ENCODE measurements at places on chromosomes 2 and 18.

DNA sequence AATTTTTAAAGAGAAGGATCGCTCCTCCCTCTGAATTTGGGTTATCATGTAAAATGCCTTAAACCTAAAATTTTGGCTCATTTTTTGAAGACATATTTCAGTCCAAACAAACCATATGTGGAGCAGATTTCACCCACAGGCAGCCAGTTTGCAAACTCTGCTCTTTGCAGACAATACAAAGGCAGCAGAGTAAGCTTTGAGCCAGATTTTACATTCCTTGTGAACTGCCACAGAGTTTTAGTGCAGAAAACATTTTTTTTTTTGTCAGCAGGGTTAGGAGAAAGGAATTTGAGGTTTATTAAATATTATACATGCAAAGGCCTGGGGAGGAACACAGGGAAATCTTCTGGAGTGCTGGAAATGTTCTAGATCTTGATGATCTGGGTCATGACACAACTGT lies 171.9 kb upstream of the FN1 start:
- H3K4me3 ChIP-seq = no peak overlapping the region
- H3K27me3 ChIP-seq = peaks cover 6% of the 10 kb centered on the region
- no peak overlapping the region for H3K27ac ChIP-seq
- peaks cover 2% of the 10 kb centered on the region for H3K36me3 ChIP-seq

GRCh38 chr2:71457923-71458322 lies 4.6 kb downstream of the DYSF start:
- no peak for DNase-seq
- no peaks in the 10 kb centered on the region for H3K36me3 ChIP-seq
- H3K27me3 ChIP-seq = peaks cover 59% of the 10 kb centered on the region
- no peak overlapping the region for H3K4me3 ChIP-seq
- H3K4me1 ChIP-seq = peaks cover 15% of the 10 kb centered on the region

DNA sequence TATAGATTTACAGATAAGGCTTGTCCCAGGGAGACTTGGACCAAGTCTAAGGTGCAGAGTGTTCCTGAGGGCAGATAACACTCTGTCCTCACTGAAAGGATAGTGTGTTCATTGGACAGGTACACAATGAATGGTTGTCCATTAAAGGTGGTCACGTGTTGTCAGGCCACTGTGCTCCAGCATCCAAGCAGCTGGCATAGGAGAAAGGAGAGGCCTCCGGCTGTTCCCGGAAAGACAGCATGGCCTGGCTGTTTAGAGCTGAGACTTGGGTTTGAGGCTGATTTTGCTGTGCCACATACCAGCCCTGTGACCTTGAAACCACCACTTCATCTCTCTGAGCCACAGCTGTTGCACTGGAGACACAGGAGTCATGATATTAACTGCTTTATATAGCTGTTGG lies 19.6 kb upstream of the SULT1C3 start:
- peaks cover 14% of the 10 kb centered on the region for H3K27me3 ChIP-seq
- peaks cover 3% of the 10 kb centered on the region for H3K36me3 ChIP-seq
- DNase-seq = no peak
- H3K4me3 ChIP-seq = no peak overlapping the region
- no peaks in the 10 kb centered on the region for H3K4me1 ChIP-seq

DNA sequence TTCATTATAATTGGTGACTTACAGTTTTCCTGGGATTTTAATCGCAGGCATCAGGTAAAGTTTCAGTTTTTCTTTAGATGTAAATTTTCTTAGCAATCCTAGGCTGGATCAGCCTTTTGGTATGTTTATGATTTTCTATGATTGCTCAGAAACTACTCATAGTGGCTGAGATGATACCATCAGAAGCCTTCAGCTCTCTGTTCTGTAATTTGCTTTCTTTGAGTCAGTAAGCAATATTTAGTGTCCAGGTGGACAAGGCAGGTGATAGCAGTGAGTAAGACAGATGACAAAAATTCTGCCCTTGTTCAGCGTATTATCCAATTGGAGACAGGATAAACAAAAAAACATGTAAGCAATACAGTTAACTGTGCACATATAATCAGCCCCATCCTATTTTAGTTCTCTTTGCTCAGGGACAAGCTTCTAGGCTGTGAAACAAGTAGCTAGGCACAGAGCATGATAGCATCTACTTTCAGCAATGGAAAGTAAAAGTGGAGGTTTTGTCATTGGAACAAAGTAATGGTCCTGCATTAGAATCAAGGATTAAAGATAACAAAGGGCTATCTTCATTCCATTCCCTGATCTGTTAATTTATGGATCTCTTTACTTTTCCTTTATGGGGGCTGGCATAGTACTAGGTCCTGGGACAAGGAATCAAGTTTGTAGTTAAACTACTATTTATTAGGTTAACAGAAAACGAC lies 100.8 kb downstream of the EPC2 start:
- H3K27me3 ChIP-seq = no peaks in the 10 kb centered on the region
- peaks cover 21% of the 10 kb centered on the region for H3K4me1 ChIP-seq
- DNase-seq = no peak
- no peak overlapping the region for H3K27ac ChIP-seq
- peaks cover 5% of the 10 kb centered on the region for H3K36me3 ChIP-seq

- H3K4me1 ChIP-seq = peaks cover 2% of the 10 kb centered on the region
- DNase-seq = no peak
- H3K36me3 ChIP-seq = no peaks in the 10 kb centered on the region
- H3K27ac ChIP-seq = no peak overlapping the region
- no peak overlapping the region for H3K4me3 ChIP-seq
These were observed 134.0 kb downstream of the CTIF start for GRCh38 chr18:48672671-48673340.

DNA sequence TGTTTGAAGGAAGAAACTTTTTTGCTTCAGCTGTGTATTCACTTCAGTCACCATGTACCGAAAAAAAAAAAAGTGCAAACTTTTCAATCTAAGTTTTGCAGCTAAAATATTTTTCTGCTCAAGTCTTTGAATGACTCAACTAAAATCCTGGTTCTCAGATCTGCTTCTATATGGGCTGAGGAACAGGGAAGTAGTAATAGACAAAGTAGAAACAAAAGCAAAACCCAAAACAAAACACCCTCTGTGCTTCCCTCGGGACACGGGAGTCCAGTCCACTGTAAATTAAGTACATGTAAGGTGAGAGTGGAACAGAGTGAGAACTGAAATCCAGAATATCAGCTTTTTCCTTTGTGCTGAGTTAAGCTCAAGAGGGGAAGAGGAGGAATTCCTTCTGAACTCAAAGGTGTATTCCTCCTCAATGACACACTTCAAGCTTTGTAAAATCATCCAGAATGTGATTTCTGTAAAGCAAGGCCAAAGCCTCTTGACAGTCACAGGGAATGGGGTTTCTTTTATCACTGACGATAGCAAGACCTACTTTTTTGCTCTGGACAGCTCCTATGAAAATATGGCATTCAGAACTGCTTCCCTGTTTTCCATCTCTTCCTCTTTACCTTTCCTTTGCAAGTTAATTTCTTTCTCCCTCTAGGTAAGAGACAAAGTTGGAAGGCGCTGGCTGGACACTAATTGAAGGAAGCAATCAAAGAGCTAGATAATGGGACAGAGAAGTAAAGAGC lies 433.5 kb upstream of the MMADHC start:
- H3K4me1 ChIP-seq = no peaks in the 10 kb centered on the region
- no peak overlapping the region for H3K4me3 ChIP-seq
- no peaks in the 10 kb centered on the region for H3K36me3 ChIP-seq
- H3K27me3 ChIP-seq = no peaks in the 10 kb centered on the region
- H3K27ac ChIP-seq = no peak overlapping the region
- no peak for DNase-seq

DNA sequence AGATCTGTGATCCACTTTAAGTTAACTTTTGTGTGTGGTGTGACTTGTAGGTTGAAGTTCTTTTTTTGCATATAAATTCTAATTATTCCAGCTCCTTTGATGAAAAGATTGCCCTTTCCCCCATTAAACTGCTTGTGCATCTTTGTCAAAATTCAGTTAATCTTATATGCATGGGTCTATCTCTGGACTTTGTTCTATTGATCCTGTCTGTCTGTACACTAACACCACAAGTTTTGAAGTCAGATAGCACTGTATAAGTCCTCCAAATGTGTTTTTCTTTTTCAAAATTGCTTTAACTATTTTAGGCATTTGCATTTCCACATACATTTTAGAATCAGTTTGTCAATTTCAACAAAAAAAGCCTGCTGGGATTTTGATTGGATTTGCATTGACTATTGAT lies 137.6 kb downstream of the BCL11A start:
- H3K36me3 ChIP-seq = no peaks in the 10 kb centered on the region
- H3K4me3 ChIP-seq = no peak overlapping the region
- no peak overlapping the region for H3K27ac ChIP-seq
- no peak for DNase-seq
- H3K27me3 ChIP-seq = peaks cover 15% of the 10 kb centered on the region

- H3K4me1 ChIP-seq = no peaks in the 10 kb centered on the region
- no peaks in the 10 kb centered on the region for H3K36me3 ChIP-seq
- no peak overlapping the region for H3K27ac ChIP-seq
- no peak for DNase-seq
These were observed 62.3 kb upstream of the ITPRID2 start for GRCh38 chr2:181829230-181829629.

DNA sequence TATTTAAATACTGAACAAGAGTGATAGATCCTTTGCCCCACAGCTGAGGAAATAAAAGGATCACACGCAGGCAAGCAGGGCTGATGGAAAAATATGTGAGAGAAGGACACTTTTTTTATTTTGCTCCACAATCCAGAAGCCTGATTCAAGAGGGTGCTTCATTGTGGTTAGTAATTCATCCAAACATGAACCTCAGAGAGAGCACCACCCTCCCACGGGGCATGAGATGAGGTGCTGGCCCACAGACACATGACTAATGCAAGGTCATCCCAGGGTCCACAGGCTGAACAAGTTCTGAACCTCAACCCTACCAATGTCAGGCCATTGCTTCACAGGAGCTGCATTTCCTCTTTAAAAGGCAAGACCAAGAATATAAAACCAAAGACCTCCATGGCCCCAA lies 239.6 kb downstream of the MREG start:
- H3K36me3 ChIP-seq = no peaks in the 10 kb centered on the region
- no peak for DNase-seq
- H3K27me3 ChIP-seq = peaks cover 25% of the 10 kb centered on the region

DNA sequence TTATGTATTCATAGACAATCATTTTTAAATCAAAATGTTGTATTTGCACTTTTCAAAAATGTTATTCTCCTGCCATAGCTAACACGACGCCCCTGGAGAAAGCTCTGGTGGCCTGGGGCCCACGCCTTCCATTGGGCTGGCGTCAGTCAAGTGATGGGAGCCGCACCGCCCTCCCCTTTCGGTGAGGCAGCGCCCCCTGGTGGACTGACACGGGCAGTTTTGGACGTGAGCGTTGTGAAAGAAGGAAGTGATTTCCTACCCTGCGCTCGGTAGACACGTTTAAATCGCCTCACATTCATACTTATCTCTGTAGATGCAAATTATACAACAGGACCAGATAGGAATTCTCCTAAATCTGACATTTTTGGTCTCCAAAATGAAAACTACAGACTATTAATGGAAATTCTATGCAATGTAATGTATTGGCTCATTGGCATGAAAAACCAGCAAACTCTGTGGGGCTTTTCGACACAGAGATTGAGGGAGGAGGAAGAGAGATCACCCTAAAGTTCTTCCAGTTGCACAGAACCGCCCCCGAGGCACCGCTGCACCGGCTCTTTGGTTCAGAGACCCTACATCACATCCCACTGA lies 326.2 kb upstream of the SOX11 start:
- no peak for DNase-seq
- H3K27me3 ChIP-seq = no peaks in the 10 kb centered on the region
- H3K36me3 ChIP-seq = peaks cover 3% of the 10 kb centered on the region
- no peaks in the 10 kb centered on the region for H3K4me1 ChIP-seq
- H3K27ac ChIP-seq = no peak overlapping the region

DNA sequence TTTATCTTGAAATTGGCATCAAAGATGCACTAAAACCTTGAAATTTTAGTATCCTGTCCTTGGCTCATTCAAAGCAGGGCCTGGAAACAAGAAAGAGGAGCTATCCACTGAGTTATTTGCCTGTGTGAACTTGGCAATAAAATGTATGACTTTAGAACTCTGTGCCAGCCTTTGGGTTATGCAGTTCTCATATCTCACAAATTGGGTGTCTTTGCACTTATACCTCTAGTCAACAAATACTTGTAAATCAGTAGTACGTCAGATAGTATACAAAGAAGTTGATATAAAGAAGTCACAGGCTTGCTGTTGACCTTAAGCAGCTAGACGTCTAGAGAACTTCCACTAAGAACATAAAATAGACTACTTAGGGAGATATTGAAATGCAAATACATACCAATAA lies 1331.9 kb downstream of the DPP10 start:
- no peak overlapping the region for H3K27ac ChIP-seq
- no peak overlapping the region for H3K4me3 ChIP-seq
- no peaks in the 10 kb centered on the region for H3K27me3 ChIP-seq
- H3K36me3 ChIP-seq = no peaks in the 10 kb centered on the region

- peaks cover 12% of the 10 kb centered on the region for H3K4me1 ChIP-seq
- no peaks in the 10 kb centered on the region for H3K27me3 ChIP-seq
- DNase-seq = no peak
- peak overlapping the region; percentile 44 for H3K27ac ChIP-seq
These were observed 14.4 kb upstream of the ZFP36L2 start for GRCh38 chr2:43240766-43241150.

Data from effector memory CD8-positive, alpha-beta T cell (primary cell).